ENCODE measurements at places on chromosomes 11 and 22. TPM values are rescaled to one million over a fixed set of nuclear protein-coding genes. Genes with fewer than 3 reads are reported as not detected.

DNA sequence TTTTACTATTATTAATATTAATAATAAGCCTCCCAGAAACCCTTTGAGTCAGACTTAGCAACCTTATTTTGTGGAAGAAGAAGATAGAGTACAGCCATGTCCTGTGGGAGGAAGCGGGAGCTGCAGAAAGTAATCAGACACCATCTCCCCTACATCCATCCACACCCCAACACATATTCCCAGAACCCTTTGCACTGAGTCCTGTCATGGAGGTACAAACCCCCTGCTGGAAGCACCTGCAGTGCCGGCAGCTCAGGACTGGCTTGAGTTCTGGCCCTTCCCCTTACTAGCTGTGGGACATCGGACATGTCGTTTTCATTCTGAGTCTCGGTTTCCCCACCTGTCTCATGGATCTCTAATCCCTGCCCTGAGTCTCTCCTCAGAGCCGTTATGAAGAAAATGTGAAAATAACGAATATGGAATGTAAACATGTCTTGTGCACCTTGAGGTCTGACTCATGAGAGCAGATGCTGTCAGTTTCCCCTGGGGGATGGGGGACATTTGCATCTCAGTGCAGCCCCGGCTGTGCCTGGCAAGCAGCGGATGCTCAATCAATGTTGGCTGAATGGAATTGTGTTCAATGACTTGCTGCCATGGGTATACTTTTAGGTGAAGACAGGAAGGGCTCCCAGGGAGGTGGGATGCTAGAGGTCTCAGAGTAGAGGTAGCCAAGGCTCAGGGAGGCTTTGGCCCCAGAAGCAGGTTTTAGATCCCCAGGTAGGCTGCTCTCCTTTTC is 45.4 kb downstream of the TP53I11 start:
- no peak overlapping the region for H3K27ac ChIP-seq
- H3K36me3 ChIP-seq = no peaks in the 10 kb centered on the region
- DNase-seq = no peak
- H3K4me1 ChIP-seq = no peaks in the 10 kb centered on the region

XKR3 gene
- not detected for total RNA-seq

GRCh38 chr11:119367661-119368120 is 13.8 kb downstream of the USP2 start:
- H3K4me1 ChIP-seq = no peaks in the 10 kb centered on the region
- H3K27ac ChIP-seq = no peak overlapping the region
- DNase-seq = no peak
- H3K27me3 ChIP-seq = peaks cover 76% of the 10 kb centered on the region
- no peaks in the 10 kb centered on the region for H3K36me3 ChIP-seq

- DNase-seq = no peak
- no peaks in the 10 kb centered on the region for H3K27me3 ChIP-seq
- no peaks in the 10 kb centered on the region for H3K4me1 ChIP-seq
- H3K4me3 ChIP-seq = no peak overlapping the region
- H3K27ac ChIP-seq = no peak overlapping the region
Observed at GRCh38 chr11:57069942-57070341, 81.2 kb downstream of the OR5AK2 start.

DNA sequence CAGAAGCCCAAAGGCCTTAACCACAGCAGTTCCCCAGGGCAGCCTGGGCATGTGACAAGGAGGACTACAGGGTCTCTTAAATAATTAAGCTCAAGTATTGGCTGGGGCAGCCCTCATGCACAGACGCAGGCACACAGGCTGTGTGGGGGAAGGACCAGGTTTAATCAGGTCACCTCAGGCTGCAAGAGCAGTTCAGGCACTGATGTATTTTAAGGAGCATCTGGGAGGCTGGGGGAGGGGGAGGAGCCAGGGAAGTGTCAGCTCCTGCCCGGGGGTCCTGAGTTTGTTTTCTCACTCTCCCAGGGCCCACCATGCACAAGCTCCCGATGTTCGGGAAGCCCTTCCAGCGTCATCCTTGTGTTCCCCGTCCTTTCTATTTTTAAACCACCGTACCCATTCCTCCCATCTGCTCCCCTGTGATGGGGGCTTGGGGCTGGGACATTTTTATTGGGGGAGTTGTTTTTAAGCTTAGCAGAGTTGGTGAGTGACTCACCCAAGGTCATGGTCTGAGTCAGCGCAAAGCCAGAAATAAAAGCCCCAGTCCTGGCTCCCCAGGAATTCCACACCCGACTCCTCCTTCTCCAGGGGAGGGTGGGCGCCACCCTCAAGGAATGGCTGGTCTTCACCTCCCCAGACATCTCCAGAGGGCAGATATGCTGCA is 2.4 kb downstream of the CSDC2 start:
- no peak overlapping the region for H3K4me3 ChIP-seq
- H3K27me3 ChIP-seq = peaks cover 6% of the 10 kb centered on the region
- H3K36me3 ChIP-seq = no peaks in the 10 kb centered on the region
- no peaks in the 10 kb centered on the region for H3K4me1 ChIP-seq

DNA sequence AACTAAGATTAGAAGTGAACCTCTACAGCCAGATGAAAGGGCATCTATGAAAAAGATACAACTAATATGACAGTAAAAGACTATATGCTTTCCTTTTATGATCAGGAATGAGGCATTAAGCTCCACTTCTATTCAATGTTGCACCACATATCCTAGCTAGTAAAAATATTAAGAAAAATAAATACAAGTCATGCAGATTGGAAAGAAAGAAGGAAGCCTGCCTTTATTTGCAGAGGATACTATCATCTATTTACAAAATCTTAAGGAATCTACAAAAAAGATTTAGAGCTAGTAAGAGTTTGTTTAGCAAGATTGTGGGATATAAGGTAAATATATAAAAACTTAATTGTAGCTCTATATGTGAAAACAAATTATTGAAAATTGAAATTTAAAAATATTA is 308.8 kb downstream of the DYNC2H1 start:
- H3K27ac ChIP-seq = no peak overlapping the region
- no peaks in the 10 kb centered on the region for H3K27me3 ChIP-seq
- no peak overlapping the region for H3K4me3 ChIP-seq
- no peaks in the 10 kb centered on the region for H3K36me3 ChIP-seq
- no peaks in the 10 kb centered on the region for H3K4me1 ChIP-seq
- DNase-seq = no peak

GRCh38 chr11:22432291-22433093 is 94.3 kb downstream of the SLC17A6 start:
- no peak overlapping the region for H3K4me3 ChIP-seq
- H3K4me1 ChIP-seq = no peaks in the 10 kb centered on the region

GRCh38 chr22:28773461-28773867 is 969 bp downstream of the CCDC117 start:
- peaks cover 41% of the 10 kb centered on the region for H3K4me1 ChIP-seq
- H3K27me3 ChIP-seq = no peaks in the 10 kb centered on the region
- no peak for DNase-seq
- peak overlapping the region; percentile 70 for H3K4me3 ChIP-seq
- H3K27ac ChIP-seq = peak overlapping the region; percentile 31

- H3K4me3 ChIP-seq = no peak overlapping the region
- H3K27ac ChIP-seq = no peak overlapping the region
- no peaks in the 10 kb centered on the region for H3K4me1 ChIP-seq
- H3K36me3 ChIP-seq = no peaks in the 10 kb centered on the region
- H3K27me3 ChIP-seq = peaks cover 8% of the 10 kb centered on the region
Observed at GRCh38 chr11:94090401-94090800, 38.2 kb upstream of the PANX1 start.

ANKK1 gene
- total RNA-seq = 4.6 TPM

DNA sequence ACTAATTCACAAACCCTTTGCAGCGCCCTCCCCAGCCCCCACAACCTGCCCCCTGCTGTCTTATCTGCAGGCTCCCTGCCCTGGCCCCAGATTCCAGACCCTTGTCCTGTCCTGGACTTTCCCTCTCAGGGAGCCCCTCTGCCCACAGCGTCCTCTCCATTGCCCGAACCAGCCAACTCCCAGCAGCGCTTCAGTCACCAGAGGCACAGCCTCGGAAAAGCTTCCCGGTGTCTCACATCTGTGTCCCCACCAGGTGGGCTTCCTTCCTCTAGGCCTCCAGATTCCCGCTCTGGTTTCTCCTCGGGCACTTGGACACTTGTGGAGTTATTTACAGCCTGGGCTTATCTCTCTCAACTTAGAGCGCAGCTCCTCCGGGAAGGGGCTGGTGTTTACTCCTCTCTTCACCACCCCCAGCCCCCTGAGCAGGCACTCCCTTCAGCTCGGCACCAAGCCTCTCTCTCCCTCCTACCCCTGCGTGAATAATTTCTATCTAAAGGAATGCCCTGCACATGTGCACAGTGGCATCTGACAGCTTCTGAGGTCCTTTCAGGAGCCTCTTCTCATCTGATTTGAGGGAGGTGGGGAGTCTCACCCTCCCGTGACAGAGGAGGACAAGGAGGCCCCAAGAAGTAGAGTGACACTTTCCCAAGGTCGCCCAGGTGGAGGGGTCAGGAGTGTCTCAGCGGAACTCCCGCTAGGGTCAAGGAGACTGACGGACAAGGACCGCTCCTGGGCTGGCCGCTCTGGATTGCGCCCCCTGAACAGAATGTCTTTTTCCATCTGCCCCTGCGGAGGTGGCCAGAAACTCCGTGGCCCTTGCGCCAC is 838 bp downstream of the WNT11 start:
- DNase-seq = no peak
- H3K4me3 ChIP-seq = no peak overlapping the region

GRCh38 chr11:65446446-65447277 is 24.1 kb downstream of the NEAT1 start:
- H3K27ac ChIP-seq = no peak overlapping the region
- no peak for DNase-seq
- no peaks in the 10 kb centered on the region for H3K27me3 ChIP-seq
- H3K4me3 ChIP-seq = no peak overlapping the region

ABCG4 gene
- total RNA-seq = not detected

DNA sequence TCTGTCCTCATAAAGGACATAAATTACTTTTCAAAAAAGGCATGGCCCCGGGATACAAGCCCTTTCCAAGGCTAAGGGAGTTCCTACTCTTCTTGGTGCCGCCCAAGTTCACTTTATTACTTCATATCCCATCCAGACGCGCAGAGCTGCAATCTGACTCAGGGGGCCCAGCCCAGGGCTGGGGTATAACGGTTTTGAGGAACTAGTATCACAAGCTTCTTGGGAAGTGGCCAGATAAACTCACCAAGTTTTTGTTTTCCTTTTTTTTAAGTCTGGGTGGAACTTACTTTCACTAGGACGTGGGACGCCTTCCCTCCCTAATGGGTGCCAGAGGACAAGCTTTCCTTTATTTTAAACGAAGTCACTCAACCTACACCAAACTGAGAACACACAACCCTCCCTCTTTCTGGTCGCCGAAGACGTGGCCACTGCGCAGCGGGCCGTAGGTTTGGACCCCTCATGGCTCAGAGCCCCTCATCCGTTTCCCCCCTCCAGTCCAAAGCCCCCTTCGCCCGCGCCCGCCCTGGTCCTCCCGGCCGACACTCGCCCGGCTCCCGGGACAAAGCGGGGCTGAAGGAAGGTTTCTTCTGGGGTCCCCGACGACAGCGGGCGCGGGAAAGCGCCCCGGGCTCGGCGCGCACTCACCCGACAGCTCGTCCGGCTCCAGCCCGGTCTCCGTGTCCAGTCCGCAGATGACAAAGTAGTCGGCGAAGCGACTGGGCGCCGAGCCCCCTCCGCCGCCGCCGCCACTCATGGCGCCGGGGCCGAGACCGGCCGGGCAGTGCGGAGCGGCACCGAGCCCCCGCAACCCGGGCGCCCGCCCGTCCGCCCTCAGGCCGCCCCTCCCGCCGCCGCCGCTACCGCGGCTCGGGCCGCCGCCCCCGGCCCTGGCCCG is 587 bp downstream of the DENND5A start:
- peak overlapping the region; percentile 62 for H3K27ac ChIP-seq
- no peak for DNase-seq
- H3K4me1 ChIP-seq = peaks cover 31% of the 10 kb centered on the region
- no peaks in the 10 kb centered on the region for H3K36me3 ChIP-seq
- no peaks in the 10 kb centered on the region for H3K27me3 ChIP-seq

DNA sequence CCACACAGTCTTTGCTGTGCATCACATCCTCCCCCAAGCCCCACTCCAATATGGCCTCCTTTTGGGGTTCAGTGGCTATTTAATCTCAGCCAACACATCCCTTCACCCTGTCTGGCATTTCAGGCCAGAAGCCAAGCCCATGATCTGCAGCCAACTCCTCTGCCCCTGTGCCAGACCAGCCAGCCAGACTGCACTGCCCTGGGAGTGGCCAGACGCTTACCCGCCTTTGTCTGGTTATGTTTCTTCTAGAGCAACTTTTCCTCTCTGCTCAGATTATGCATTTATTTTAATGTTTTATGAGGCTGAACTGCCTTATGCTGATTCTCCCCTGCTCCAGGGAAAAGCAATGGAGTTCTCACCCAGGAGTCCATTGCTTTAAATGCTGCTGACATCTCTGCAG is 206.7 kb upstream of the TBCEL start:
- no peak overlapping the region for H3K4me3 ChIP-seq
- DNase-seq = no peak
- no peaks in the 10 kb centered on the region for H3K4me1 ChIP-seq
- no peak overlapping the region for H3K27ac ChIP-seq

TUBGCP6 gene
- total RNA-seq = 142 TPM

IL10RA gene
- 327 TPM for total RNA-seq

- H3K4me3 ChIP-seq = no peak overlapping the region
- peak overlapping the region; percentile 37 for H3K27ac ChIP-seq
- DNase-seq = peak; percentile 72
- peaks cover 46% of the 10 kb centered on the region for H3K4me1 ChIP-seq
Observed at GRCh38 chr11:72724851-72725723, 27.1 kb downstream of the ARAP1 start.

GRCh38 chr11:19370100-19370861 is 129.5 kb upstream of the E2F8 start:
- H3K27me3 ChIP-seq = no peaks in the 10 kb centered on the region
- no peak overlapping the region for H3K4me3 ChIP-seq
- H3K4me1 ChIP-seq = no peaks in the 10 kb centered on the region
- H3K36me3 ChIP-seq = no peaks in the 10 kb centered on the region
- no peak overlapping the region for H3K27ac ChIP-seq
- DNase-seq = no peak

ACTN3 gene
- total RNA-seq = 0.23 TPM

CREB3L1 gene
- not detected for total RNA-seq

- H3K27me3 ChIP-seq = no peaks in the 10 kb centered on the region
- H3K36me3 ChIP-seq = no peaks in the 10 kb centered on the region
- peaks cover 99% of the 10 kb centered on the region for H3K4me1 ChIP-seq
- peak overlapping the region; percentile 20 for H3K4me3 ChIP-seq
Observed at GRCh38 chr11:118008271-118008911, 22.2 kb downstream of the IL10RA start.

- H3K36me3 ChIP-seq = peaks cover 5% of the 10 kb centered on the region
- peak; percentile 64 for DNase-seq
- no peaks in the 10 kb centered on the region for H3K27me3 ChIP-seq
- peaks cover 72% of the 10 kb centered on the region for H3K4me1 ChIP-seq
Observed at GRCh38 chr22:20244691-20245576, 23.2 kb downstream of the RTN4R start.

Data from T-cell (primary cell).